ENCODE measurements at places on chromosomes 5 and 9.
A peak's percentile ranks its signal among the peaks of the same experiment; 100 is the strongest.

DNA sequence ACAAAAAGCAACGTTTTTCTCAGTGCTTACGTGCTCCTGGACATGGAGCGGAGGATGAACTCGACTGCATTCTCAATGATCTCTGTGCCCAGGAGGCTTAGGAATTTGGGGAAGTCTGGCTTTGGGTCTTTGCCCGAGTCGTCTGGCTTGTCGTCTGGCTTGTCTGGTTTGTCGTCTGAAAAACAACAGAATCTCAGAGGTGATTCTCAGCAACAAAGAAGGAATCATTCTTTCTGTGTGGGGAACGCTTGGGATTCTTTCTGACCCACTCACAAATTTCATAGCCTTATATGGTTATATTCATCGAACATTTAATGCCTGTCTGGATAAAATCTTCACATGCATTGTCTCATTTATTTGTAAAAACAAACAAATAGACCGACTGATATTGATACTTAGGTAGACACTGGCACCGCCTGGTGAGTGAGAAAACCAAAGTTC lies 4.7 kb downstream of the C5orf46 start:
- no peak for DNase-seq

GRCh38 chr9:109164042-109164441 lies 3.0 kb downstream of the FRRS1L start:
- no peak for DNase-seq

GRCh38 chr5:123865641-123866040 lies 353.7 kb downstream of the CSNK1G3 start:
- no peak for DNase-seq

GRCh38 chr5:81066102-81066501 lies 105.9 kb downstream of the RASGRF2 start:
- DNase-seq = no peak

GRCh38 chr9:136036050-136036449 lies 59.0 kb downstream of the NACC2 start:
- DNase-seq = no peak

- peak; percentile 41 for DNase-seq
Observed at GRCh38 chr5:14628346-14628745, 36.2 kb upstream of the OTULIN start.

DNA sequence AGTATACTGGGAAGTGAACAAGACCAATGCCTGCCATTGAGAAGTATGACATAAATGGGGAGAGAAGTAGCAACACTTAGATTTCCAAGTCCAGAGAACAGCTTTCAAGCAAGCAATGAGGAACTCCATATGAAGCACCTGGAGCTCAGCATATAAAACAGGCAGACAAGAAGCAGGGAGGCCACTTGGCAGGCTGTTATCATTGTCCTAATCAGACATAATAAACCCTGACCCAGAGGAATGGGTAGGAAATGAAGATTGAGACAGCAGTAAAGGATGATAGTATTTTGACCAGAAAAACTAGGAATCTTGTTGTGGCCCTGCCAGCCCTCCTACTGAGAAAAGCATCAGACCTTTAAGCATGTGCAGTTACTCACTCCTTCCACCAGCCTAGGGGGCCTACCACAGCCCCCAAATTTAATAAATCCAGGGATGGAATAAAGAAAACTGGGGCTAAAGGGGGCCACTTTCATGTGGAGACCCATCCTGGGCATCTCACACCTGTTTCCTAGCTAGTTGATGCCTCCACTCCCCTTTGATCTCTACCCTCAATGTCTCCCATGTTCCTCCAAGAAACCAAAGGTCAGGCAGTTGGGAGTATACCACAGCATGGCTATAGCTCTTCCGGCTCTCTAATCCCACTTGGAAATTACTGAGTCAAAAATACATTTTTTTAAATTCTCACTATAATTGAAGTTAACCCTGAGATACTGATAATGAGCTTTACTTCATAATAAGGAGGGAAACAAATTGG lies 135.1 kb downstream of the SIL1 start:
- DNase-seq = no peak

DNA sequence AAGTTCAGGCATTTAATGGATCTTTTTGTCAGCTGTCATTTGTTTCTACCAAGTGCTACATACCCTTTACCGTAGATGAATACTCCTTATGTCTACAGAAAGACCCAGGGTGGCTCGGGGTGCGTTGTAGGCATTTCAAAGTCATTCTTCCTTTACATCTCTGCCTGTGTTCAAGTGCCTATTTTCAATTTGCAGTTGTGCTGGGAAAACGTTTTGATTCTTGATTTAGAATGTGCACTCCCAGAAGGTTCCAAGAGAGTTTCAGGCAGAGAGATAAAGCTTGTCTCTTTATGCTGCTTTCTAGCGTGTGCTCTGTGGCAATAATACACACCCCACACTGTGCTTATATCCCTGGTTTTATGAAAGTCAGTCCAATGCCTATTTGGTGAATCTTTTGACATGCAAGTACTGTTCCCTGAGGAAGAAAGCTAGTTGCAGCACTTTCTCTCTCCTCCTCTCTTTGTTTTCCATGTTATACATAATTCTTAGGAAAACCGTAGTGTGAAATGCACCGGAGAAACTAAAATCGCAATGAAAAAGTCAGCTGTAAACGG lies 828.1 kb upstream of the ZNF608 start:
- DNase-seq = no peak

- DNase-seq = no peak
Observed at GRCh38 chr5:79640571-79641055, 28.4 kb downstream of the TENT2 start.

DNA sequence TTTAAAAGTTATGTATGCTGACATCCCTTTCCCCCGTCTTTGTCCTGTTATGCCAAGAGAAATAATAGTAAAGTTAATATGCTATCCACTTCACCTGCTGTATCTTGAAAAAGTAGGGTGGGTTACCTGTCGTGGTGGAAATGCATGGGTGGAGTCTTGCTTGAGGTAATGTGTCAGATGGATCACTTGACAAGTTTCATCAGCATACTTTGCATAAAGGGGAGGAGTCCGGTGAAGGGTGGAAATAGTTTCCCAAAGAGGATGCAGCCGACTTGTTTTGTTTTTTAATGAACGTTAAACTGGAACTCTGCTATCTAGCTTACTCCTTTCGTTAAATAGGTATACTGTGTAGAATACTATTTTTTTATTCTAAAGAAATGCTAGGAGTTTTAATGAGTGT lies 9.0 kb upstream of the DMRT3 start:
- peak; percentile 44 for DNase-seq

DNA sequence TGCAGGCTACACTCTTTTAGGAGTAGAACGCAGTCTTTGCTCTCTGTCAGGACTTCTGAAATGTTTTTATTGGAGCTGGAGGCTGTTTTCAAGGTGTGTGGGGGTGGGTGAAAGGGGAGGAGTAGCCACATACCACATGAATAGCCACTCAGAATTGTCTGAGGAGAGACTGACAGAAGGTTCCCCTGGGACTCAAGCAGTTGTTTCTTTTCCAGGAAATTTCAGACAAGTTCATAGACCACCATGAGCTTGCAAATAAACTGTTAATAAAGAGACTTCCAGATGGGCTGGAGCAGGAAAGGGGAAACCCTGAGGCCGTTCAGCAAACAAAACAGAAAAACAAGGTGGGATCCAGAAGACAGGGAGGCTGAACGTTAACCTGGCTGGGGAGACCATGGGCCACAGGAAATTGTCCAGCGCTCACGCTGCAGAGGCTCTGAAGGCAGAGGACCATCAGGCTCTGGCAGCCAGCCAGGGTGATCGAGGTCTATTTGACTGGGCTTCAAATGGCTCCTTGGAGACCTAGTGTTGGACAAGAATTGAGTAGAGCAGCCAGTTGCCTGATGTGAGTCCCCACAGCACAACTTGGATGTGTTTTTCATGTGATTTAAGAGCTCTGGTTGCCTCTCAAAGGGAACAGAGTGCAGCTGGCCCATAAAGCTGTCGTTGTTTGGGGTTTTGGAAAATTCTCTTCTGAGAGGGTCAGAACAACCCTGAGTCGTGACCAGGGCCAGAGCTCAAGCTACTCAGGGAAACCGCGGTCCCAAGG lies 159.2 kb upstream of the RAI14 start:
- no peak for DNase-seq

- DNase-seq = no peak
Observed at GRCh38 chr9:97908705-97909104, 13.6 kb downstream of the TRMO start.

- DNase-seq = no peak
Observed at GRCh38 chr5:131630963-131631350, 4.1 kb downstream of the RAPGEF6 start.

All from H9 (cell line).